COLO829 (cell line): ENCODE measurements at places on chromosomes 1 and 21.

- DNase-seq: no peak
These were observed 122.3 kb downstream of the SYF2 start for GRCh38 chr1:25110036-25110435.

GRCh38 chr1:168613691-168614231 is 37.4 kb downstream of the XCL1 start:
- no peak for DNase-seq

DNA sequence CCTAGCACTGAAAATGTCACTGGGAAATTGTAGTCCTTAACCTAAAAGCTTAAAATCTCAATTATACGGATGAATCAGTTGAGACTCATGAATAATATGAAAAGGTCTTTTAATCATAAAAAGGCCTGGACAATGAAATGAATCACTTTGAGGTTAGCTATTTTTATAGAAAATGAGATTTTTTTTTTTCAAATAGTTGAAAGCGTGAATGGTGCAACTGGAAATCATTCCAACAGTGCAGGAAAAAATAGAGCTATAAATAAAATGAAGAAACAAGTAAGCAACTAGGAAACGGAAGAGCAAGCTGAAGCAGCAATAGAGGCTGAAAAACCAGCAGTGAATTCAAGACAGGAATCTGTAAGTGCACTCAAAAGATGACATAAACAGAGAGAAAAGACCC is 142.9 kb downstream of the BACH1 start:
- peak; percentile 24 for DNase-seq

- peak; percentile 28 for DNase-seq
These were observed 447.0 kb upstream of the PKN2 start for GRCh38 chr1:88237058-88237457.

DNA sequence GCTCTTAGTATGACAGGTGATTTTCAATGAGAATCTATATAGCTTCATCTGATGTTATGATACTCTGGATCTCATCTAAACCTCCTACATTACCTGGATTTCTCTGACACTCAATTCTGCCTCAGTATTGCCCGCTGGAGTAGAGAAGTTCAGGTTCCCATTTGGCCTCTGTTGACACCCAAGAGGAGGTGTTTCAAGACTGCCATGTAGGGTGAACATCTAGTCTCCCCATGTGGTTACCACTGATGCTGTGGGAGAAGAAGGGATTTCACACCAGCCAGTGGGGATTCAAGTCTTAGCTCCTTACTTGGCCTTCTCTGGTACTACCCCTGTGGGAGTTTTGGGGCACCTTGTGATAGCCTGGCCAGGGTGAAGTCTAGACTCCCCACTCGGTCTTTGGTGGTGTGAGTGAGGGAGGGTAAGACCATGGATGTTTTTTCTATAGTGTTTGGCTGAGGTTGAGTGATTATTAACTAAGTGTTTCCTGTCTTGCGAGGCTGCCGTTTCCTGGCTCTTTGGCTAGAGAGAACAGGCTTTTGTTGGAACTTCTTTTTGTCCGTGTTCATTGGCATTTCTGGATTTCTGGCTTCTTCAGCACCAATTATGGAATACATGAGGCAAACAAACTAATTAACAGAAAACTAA is 90.7 kb downstream of the RHOU start:
- no peak for DNase-seq

DNA sequence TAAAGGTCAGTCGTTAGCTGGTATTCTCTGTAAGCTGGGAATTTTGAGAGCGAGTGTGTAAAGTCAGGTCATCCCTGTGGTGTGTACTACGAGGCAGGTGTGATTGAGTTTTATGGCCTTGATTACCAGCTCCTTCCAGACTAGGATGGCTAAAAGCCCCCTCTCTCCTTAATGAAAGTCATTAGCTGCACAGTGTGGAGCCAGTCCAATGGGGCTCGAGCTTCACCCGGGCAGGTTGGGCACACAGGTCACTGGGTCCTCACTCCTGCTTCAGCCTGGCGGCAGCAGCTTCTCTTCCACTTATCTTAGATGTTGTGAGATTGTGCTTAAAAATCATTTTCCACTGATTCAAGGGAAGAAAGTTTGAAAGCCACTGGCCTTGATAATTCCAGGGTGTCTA is 3.0 kb downstream of the DMRTB1 start:
- DNase-seq: no peak

GRCh38 chr1:30029677-30030076 is 693.7 kb downstream of the MATN1 start:
- no peak for DNase-seq

- DNase-seq: no peak
These were observed 105.0 kb upstream of the SPAG17 start for GRCh38 chr1:118290046-118290445.

DNA sequence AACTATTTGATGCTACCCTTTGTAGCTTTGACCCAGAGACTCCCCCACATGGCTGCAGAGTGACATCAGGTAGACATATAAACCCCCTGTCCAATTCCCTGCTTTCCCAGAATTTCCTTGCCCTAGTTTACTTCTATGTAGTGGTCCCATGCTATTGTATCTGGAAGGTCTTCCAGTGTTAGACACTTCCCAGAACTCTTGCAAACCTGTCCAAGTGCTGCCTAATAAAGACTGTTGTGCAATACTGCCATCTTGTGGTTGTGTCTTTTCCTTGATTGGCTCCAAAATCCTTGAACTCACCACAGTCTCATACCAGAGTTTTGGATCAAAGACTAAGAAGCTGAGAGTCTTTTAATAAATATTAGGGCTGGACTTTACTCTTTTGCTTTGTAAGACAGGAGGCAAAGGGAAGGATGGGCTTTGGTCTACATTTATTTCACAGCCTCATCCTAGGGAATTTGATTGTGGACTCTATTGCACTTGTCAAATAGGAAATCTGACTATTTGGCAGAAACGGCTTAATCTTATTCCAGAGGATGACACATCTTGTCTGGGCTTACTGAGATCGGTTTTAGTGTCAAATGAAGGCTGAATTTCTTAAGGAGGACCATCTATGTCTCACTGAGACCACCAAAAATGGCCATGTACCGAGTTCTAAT is 169.9 kb downstream of the LRRC7 start:
- DNase-seq: peak; percentile 28

DNA sequence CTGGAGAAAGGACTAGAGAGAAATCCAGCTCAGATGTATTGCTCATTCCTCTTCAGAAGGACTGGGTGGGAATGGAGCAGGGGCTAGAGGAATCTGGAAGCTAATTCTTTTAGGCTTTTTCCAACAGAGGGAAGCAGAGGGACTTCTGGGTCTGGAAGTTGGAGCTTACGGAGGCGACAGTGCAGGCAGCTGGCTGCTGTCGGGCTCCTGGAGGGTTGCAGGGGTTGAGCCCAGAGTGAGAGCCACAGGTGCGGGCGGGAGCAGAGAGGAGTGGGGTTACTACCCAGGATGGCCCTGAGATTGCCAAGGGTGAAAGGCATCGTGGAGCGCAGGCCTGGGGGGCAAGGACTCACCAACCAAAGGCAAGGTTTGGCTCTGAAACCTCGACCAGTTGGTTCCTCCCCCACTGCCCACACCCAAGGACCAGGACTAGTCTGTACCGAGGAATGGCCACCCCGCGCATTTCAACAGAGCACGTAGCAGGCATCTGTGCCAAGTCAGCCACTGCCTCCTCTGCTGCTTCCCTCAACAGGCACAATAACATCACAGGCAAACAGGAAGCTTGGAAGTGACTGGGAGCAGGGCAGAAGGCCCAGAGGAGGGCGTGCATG is 22.7 kb upstream of the EDN2 start:
- no peak for DNase-seq

GRCh38 chr1:193519922-193520321 is 333.5 kb upstream of the B3GALT2 start:
- no peak for DNase-seq

DNA sequence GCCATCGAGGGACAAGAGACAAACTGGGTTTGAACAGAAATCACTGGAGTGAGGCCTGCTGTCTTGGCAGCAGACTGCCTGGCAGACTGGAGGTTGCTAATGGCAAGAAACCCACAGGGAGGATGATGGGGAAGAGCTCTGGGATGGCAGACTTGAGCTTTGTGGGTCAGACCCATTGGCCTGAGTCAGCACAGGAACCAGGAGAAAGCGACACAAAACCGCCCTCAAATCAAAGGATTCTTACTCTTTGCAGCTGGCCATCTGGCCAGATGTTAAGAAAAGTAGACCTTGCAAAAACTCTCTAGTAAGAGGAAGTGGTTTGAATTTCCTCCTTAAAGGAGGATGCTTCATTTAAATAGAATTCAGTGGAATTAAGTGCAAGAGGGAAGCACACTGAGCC is 195.2 kb upstream of the JUN start:
- DNase-seq: no peak

DNA sequence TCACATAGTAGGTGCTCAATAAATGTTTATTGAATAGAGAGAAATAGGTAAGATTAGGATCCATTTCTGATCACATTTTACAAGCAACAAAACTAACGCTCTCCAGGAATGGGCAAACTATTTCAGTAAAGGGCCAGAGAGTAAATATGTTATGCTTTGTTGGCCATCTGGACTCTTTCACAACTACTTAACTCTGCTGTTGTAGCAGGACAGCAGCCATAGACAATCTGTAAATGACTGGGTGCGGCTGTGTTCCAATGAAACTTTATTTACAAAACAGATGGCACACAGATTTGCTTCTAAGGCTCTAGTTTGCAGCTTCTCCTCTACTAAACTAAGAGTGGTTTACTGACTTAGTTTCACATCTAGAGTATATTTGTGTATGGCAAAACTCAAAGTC is 83.0 kb upstream of the BACH1 start:
- DNase-seq: no peak

DNA sequence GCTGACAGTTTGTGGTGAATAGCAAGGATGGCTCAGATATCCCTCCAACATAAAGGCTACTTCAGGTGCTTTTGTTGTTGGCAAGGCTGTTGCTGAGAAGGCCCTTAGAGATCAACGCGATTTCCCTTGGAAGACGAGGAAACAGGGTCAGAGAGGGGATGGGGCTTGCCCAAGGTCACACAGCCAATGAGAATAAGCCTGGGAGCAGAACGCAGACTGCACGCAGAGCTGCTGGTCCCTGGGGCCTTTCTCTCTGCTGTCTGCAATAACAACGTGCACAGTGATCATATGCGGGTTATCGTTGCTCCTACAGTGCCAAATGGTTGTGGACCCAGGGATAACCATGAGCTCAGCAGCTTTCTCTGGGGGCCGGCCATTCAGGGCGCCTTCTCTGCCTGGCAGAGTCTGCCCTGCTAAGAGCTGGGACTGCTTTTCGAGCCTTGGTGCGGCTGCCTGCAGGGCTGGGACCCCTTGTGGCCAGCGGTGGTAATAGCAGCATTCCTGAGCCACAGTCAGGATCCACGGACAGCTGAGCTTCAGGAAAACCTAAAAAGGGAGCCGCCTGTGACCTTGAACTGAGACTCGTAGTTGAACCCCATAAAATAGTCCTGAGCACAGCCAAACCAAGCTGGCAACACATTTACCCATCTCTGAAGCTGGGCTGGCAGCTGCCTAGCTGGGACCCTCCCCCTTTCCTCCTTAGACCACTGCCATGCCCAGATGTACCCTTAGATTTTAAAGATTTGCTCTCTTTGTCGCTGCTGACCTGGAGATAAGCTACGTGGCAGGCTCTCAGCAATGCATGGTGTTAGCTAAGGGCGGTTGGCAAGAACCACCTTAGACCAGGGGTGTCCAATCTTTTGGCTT is 39.8 kb downstream of the HTR6 start:
- DNase-seq: peak; percentile 83

- DNase-seq: no peak
These were observed 15.5 kb downstream of the TMEM59 start for GRCh38 chr1:54037476-54037875.

GRCh38 chr1:154425172-154425571 is 20.0 kb downstream of the IL6R start:
- no peak for DNase-seq

DNA sequence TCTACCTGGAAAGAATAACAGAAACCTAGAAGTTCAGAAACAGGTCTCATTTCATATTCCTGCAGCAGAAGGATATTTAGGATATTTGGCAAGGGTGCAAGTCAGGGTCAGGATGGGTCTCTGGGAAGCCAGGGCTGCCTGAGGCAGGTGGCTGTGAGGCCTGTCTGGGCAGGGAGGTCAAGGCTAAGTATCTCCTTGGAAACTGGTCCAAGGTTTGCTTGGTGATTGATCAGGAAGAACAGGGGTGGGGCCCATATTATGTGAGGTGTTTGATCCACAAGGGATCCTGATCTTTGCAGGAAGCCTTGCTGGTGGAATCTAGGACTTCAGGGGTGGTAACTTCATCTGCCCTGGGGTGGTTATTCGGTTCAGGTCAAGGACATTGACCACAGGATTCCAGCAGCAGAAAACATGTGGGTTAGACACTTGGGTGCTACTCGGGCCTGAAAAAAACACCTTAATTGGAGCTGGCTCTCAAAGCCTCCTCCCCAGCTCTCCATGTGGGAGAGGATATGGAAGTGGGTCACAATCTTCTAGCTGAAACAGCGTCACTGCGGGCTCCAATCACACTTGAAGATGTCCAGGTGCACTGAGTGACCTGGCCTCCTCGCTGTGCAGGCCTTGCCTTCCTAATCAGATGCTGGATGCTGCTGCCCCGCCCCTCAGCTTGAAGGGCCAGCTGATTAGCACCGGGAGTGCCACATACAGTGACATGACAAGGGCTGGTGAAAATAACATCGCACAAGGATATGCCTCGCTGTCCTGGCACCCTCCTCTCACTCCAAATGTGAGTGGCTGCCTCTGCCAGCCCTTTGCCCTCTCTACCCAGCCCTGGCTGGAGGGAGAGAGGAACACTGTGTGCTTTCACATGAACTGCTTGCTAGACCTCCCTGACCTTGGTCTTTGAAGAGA is 8.7 kb downstream of the CTNNBIP1 start:
- no peak for DNase-seq

- no peak for DNase-seq
These were observed 1.5 kb downstream of the S100PBP start for GRCh38 chr1:32818804-32819541.

GRCh38 chr1:147470079-147470478 is 71.2 kb upstream of the BCL9 start:
- no peak for DNase-seq

GRCh38 chr1:198620951-198621824 is 17.7 kb upstream of the PTPRC start:
- DNase-seq: no peak

DNA sequence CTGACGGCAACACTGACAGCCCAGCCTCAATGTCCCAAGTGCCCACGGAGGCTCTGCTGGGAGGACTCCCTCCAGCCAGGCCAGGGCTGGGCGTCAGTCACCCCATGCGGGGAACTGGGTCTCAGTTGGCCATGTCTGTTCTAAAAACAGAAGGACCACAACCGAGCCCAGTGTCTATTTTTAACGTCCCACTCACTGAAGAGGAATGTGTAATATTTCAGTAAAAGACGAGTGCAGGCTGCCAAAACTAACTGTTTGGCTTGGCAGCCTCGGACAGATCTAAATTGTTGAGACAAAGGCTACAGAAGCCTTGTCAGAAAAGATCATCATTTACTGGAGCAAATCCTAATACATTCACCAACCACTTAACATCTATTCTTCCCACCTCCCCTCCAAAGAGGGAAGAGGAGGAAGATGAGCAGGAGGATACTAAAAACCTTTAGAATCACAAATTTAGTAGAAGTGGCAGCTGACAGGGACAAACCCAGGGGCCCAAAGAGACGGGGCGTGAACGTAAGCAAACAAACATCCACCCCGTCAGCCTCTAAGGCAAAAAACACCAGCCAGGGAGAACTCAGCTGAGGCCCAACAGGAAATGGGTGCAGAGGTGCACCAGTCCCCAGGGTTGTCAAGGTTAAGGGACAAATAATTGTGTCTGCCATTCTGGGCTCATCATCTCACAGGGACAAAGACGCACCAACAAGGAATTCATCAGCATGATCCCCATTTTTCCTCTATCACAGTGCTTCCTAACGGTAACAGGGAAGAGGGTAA is 18.7 kb downstream of the C1orf198 start:
- peak; percentile 33 for DNase-seq
